ENCODE measurements at places on chromosomes 2 and 18.

DNA sequence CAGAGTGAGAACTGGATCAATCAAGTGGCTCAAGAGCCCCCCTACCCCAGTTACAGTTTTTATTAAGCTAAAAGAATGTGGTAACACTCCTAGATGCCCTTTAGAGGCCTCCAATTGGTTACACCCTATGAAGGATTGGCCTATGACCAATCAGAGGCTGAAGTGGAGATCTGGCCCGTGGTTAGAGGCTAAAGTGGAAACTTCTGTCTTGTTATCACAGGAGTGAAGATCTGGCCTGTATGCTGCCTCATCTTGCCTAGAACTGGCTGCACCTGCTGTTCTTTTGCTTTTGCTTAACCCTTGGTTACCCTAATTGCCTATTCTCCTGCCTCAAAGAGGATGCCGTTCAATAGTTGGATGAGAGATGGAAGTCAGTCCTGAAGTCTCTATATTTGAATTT is 100.1 kb upstream of the MAP2 start:
- no peak for DNase-seq

DNA sequence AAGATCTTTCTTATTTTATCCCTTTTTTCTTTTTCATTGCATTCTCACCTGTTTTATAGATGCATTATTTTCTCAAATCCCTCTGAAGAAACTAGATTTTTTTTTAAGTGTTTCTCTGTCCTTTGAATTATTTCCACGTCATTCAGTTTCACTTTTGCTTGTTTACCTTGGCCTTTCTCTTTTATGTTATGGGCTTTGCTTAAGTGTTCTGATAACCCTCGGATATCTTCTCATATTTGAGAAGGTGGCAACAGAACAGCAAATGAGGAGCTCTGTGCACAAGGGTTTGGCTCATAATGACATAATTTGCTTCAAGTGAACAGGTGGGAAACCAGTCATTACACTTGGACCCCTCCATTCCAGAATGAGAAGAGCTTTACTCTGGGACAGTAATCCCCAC is 111.9 kb downstream of the C1D start:
- no peak for DNase-seq

DNA sequence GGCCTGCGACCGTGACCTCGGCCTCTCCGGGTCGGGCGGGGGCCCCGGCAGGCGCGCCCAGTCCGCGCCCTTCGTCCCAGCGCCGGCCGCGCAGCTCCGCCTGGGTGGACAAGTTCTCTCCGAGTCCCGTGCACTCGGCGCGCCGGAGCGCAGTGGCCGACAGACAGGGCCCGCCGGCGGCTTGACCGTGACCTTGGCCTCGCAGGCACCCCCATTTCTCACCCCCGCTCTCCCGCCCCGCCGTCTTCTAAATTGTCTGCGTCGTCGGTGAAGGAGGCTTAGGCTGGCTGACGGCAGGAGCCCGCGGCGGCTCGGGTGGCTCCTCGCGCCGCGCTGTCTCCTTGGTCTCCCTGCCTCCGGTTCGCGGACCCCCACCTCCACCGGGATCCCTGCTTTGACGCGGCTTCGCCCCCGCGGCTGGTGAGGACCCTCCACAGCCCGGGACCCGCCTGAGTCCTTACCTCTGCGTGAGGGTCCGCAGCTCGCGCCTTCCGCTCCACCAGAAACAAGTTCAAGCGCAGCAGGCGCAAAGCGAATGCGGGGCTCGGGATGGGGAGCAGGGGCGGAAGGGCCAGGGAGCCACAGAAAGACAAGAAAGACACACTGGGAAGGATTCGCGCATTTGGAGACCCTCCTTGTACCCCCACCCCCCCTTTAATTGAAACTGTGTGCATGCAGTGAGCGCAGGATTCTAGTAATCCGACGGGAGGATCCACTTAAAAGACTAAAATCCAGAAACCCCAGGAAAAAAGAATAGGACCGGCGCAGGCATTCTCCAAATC is 4.0 kb downstream of the PTGR3 start:
- DNase-seq = no peak

DNA sequence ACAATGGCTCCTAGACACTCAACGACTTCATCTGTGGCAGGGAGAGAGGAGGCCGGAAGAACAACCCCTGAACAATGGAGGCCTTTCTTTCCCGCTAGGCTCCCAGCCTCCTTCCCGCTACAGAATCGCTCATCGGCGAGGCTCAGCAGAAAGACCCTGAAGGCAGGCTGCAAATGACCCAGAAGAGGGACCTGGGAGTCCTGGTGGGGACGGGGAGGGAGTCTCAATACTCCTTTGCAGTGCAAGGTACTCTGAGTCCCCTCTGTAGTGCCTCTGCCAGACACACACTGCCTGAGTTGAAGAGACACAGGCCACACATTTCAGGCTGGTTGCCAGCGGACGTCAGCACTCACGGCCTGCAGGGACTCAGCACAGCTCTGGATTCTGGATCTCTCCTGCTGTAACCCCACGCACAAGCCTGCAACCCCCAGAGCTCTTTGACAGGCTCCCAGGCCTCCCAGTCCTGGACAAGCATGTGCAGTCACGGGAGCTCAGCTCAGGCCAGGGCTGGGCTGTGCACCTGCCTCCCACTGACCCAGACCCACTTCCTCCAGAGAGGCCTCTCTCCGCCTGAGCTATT is 6.1 kb downstream of the GPR17 start:
- DNase-seq = no peak

DNA sequence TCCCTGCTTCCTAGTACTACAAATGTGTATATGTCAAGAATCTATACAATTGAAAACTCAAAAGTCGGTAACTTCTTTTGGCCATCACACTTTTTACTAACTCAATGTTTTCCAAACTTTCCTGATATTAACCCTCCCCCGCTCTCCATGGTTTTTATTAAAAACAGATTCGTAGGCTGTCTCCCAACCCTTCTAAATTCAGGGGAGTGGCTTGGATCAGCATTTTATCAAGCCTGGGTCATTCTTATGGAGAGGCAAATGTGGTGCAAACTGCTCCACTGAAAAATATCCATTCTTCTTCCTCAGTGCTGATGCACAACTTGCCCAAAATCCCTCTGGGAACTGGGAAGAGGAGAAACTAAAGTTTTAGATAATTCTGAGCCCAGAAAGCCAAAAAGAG is 134.2 kb downstream of the RIF1 start:
- no peak for DNase-seq

GRCh38 chr2:138867341-138867740 is 87.2 kb upstream of the NXPH2 start:
- DNase-seq = no peak

DNA sequence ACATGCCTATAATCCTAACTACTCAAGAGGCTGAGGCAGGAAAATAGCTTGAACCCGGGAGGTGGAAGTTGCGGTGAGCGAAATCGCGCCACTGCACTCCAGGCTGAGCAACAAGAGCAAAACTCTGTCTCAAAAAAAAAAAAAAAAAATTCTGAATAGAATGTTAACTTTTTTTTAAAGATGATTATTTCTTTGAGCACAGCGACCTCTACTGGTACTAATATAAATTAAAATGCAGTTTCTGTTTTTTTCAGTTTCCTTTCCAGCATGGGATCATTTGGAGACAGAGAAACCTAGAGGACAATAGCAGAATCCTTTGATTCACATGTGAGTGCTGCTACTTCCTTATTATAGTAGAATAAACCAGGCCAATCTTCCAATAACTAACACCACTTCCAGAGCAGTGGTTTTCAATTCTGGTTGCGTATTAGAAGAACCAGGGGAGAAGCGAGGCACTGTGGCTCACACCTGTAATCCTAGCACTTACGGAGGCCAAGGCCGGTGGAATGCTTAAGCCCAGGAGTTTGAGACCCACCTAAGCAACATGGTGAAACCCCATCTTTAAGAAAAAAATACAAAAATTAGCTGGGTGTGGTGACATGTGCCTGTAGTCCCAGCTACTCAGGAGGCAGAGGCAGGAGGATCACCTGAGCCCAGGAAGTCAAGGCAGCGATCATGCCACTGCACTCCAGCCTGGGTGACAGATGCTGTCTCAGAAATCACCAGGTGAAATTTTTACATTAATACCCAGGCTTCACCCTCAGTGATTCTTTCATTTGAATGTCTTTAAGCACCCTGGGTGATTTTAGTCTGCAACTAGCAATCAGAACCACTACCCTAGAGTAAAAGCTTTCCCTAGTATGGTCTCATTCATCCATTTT is 10.1 kb downstream of the SRSF7 start:
- no peak for DNase-seq

GRCh38 chr2:54634564-54635511 is 88.6 kb upstream of the EML6 start:
- no peak for DNase-seq

- no peak for DNase-seq
Measured at GRCh38 chr2:181672255-181673008, 7.9 kb downstream of the NEUROD1 start.

DNA sequence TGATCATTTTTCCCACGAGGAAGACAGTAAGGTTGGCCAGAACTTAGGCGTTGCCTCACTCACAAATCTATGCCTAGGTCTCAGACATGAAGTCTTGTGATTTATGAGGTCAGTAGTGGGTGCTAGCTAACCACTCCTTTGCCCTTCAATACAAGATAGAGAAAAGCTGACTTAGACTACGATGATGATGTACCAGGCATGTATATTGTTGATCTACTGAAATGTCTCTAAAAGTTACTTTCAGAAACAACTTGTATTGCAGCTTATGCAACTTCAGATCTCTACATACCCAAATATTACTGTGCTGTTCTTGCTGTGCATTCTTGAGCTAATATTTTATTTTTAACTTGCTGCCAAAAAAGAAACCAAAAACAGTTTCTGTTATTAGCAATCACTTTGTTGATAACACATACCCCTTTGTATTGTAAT is 30.6 kb downstream of the MAPRE2 start:
- DNase-seq = no peak

- no peak for DNase-seq
Measured at GRCh38 chr2:201465524-201465971, 14.0 kb downstream of the STRADB start.

- no peak for DNase-seq
Measured at GRCh38 chr2:70658476-70658875, 104.8 kb upstream of the TGFA start.

DNA sequence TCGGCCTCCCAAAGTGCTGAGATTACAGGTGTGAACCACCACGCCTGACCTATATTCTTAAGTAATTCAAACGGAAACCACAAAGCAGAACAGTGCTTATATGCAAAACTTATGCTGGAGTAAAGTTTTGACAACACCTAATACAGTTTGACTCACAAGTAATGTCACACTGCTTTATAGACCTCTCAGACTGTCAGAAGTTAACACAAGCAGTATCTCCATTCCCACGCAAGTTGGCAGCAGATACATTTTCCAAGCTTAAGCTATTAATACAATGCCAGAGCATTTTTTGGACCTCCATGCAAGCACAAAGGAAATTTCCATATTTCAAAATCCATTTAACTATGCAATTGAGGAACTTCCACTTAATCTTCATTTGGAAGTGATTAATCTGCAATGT is 21.0 kb upstream of the SANBR start:
- no peak for DNase-seq

DNA sequence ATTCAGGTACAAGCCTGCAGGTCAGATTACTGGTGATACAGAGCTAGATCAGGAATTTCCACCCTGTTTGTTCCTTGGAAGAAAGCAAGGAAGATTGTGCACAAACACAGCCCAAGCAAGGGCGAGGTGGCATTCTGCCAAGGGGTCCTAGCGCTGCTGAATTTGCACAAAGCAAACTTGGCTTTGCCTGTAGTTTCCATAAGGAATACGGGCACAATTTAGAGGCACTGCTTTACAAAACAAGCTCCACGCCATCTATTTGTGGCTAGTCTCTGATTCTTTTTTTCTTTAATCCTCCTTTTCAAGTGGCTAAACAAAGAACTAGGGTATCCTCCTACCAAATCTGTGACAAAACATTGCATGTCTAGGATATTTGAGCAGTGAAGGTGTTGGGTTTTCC is 195.5 kb upstream of the ACVR2A start:
- DNase-seq = no peak

DNA sequence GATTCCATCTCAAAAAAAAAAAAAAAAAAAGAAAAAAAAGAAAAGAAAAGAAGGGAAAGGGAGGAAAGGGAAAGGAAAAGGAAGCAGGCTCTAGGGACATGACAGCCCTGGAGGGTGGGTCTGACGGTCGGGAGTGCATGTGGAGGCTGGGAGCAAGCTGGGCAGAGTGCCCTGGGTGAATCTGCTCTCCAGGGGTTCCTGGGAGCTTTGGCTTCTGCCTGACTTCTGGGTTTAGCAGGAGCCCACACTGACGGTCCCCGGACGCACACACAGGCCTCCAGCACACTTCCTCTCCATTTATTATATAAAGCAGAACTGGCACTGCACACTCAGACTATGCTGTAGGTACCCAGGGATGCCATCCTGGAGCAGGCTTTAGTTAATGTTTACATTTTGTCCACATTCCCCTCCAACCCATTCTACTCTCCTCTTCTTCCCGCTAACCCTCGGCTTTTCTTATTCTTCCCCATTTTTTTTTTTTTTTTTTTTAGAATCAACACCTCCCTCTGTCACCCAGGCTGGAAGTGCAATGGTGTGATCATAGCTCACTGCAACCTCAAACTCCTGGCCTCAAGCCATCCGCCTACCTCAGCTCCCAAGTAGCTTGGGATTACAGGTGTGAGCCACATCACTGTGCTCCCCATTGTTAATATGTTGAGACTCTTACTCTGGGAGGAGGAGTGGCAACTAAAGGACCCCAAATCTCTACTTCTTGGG is 151.1 kb upstream of the SLC1A4 start:
- DNase-seq = no peak

- DNase-seq = no peak
Measured at GRCh38 chr2:44131177-44131576, 37.5 kb upstream of the PPM1B start.

GRCh38 chr2:128433911-128434550 is 115.4 kb upstream of the HS6ST1 start:
- DNase-seq = no peak

DNA sequence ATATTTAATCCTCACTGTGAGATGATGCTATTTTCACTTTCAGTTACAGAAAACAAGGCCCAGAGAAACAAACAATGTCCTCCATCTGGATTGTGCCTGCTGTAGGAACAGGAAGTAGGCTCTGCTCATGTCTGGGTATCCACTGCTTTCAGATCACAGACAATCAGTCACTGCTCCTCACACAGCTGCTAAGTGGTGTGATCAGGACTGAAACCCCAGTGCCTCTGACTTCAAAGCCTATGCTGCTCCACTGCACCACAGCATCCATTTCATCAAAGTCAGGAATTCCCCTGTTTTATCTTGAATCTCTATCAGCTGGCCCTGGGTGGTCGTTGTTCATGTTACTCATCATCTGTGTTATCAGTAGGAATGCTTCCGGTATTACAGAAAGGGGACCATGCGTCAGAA is 303.8 kb upstream of the TRIB2 start:
- DNase-seq = no peak

GRCh38 chr2:190469771-190470170 is 61.6 kb downstream of the MFSD6 start:
- DNase-seq = no peak
